Midbrain (tissue), 1 donor: ENCODE measurements at places on chromosomes 11 and 22.

- DNase-seq, result no peak
Observed at GRCh38 chr11:96215110-96215782, 127.7 kb downstream of the MAML2 start.

DNA sequence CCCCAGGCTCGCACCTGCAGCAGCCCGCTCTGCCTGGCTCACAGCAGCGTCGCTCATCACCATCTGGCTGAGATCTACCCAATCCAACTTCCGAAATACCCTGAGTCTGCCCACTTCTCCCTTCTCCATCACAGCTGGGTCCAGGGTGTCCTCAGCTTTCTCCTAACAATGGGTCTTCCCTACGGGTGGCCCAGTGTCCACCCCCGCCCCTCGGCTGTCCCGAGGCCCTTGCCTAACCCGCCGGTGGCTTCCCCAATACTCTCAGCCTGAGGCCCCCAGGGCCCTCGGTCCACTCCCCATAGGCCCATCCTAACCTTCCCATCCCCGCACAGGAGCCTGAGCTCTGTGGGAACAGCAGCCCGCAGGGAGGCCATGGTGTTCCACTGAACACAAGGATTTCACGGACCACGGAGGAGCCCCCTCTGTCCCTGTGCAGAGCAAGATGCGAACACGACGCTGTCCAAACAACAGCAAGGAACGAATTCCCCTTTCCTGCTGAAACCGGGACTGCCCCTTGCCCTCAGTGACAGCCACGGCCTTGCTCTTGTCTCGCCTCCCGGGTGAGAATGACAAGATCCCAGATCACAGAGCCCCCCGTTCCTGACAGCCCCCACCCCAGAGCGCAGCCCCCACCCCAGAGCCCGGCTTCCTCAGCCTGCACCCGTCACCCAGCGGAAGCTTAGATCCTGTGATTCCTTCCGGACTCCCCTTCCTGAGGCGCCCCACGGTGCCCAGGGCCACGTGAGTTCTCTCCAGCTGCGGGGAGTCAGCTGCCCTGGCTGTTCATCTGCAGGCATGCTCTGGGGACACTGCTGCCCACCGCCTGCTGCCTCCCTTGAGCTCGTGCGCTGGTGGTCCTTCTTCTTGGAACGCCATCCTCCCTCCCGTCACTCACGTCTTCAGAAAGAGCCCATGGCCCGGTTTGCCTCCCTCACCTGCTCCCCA lies 48.8 kb upstream of the CARS1 start:
- DNase-seq, result no peak

DNA sequence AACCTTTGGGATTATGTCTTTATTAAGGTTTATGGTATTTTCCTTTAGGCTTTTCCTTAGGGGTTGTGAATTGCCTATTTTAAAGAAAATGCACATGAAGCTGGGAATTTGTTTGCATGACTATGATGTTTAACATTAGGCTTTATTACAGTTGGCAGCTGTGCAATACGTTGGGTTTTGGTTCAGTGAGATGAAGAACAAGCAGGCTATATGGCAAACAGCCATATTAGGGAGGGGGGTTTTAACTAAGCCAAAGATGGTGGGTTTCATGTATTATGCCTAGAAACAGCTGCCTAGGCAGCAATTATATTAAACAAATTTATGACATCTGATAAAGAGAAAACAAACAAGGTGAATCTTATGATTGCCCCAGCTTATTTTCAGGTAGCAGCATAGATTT lies 880.8 kb downstream of the FAM181B start:
- DNase-seq, result no peak

GRCh38 chr11:3836903-3837302 lies 3.9 kb downstream of the RHOG start:
- no peak for DNase-seq

- no peak for DNase-seq
Observed at GRCh38 chr11:33321422-33321821, 64.2 kb downstream of the HIPK3 start.

GRCh38 chr11:95586155-95586554 lies 203.4 kb downstream of the FAM76B start:
- DNase-seq, result no peak

DNA sequence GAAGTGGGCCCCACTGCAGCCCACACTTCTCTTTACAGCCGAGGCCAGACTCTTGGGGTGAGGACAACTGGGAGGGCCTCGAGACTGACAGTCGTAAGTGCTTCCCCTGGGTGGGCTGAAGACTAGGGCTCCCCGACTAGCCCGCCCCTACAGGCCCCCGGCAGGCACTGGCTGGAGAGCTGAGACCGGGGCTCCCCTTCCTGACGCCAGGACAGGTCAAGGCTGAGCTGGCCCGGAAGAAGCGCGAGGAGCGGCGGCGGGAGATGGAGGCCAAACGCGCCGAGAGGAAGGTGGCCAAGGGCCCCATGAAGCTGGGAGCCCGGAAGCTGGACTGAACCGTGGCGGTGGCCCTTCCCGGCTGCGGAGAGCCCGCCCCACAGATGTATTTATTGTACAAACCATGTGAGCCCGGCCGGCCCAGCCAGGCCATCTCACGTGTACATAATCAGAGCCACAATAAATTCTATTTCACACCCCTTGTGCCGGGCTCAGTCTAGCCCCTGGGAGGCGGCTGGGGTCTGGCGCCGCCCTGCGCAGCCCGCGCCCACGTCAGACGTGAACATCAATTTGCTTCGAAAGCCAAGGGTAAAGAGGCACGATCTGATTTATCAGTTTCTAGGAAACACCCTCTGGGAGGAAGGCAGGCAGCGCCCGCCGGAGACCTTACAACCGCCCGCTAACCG lies 13.5 kb downstream of the SCYL1 start:
- no peak for DNase-seq

- DNase-seq, result no peak
Observed at GRCh38 chr11:119346605-119347004, at the start of gene MFRP. MFRP (minus strand) TSS chr11:119346705; CDS start chr11:119346513, 192 bp downstream.

DNA sequence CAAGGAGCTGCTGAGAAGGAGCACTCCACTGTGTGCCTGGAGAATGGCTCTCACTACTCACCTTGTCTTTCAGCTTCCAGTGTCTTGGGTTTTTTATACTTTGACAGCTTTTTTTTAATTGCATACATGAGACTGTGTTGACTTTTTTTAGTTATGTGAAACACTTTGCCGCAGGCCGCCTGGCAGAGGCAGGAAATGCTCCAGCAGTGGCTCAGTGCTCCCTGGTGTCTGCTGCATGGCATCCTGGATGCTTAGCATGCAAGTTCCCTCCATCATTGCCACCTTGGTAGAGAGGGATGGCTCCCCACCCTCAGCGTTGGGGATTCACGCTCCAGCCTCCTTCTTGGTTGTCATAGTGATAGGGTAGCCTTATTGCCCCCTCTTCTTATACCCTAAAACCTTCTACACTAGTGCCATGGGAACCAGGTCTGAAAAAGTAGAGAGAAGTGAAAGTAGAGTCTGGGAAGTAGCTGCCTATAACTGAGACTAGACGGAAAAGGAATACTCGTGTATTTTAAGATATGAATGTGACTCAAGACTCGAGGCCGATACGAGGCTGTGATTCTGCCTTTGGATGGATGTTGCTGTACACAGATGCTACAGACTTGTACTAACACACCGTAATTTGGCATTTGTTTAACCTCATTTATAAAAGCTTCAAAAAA lies 72.6 kb downstream of the NCAPD3 start:
- DNase-seq, result no peak

DNA sequence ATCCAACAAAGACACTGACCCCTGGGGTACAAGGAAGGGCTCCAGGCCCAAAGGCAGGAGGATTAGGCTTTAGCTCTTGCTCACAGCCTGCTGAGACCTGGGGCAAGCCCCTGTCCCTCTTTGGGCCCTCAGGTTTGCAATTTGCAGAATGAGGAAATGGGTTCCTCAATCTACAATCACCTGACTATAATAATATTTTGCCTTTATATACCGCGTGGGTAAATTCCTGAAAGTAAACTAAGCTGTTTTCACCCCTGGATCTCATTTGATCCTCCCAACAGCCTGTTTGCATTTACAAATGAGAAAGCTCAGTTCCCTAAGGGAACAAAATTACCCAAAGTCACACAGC lies 797 bp downstream of the STARD10 start:
- no peak for DNase-seq

DNA sequence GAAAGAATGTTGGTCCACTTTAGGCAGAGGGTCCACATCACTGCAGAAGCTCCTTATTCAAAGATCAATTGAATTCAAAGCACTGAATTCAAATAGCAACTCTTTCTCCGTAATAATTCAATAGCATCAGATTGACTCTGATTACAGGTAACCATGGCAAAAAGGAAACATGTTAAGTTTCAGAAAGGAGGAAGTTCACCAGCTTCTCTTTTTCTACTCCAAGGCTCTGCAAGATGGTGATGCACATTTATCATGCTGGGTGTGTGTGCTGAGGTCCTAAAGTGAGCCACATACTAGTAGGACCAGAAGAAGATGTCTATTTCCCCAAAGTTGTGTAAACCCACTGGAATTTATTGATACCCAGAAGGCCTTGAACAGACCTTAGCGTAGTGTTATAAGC lies 18.0 kb upstream of the DRD2 start:
- DNase-seq, result no peak

DNA sequence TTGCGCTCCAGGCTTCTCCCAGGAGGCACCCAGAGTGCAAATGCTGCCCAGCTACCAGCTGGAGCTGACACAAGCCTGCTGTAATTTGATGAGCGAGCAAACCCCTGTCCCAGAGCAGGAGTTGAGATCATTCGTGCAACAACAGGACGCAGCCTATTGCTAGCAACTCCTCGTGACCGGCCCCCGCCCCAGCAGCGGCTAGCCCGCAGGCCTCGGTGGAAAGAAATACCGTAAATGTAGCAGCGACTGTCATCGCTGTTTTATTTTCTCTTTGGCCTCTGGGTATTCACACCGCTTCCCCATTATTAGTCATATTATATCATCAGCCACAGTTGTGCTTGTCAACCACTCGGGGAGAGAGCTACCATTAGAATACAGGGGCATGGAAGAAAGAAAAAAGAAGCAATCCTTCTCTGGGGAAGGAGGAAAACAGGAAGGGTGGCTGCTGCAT lies 59.2 kb upstream of the ATXN10 start:
- no peak for DNase-seq
